ENCODE measurements at places on chromosomes 4 and X.

DNA sequence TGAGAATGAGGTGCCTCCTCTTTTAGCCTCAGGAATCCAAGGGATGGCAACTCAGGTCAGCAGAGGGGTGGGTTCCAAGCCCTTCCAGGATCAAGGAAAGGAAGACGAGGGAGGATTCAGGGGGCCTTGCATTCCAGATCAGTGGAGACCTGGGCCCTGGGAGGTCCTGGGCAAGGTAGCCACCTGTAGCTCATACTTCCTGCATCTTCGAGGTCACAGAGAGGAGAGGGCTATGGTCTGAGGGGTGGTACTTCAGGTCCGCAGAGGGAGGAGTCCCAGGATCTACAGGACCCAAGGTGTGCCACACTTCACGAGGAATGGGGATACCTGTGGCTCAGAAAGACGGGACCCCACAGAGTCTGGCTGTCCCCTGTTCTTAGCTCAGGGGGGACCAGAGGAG is 9.2 kb downstream of the MAGEA4 start:
- no peak for DNase-seq

DNA sequence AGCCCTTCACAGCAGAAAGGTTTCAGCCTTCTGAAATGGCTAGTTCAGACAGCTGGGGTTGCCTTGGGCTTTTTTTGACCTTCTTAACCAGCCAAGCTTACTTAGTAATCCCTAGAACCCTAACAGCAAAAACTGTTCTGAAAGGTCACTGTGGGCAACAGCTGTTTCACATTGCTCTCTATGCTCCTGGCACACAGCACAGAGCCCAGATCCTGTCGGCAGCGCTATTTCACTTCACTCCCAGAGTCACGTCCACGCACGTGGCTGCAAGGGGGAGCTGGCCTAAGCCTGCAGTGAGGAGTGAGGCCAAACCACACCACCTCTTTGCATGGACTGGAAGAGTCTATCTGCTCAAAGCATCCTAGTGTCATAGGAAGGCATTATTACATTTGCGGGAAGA is 32.0 kb upstream of the STS start:
- DNase-seq, result no peak

GRCh38 chrX:120514236-120514635 is 45.1 kb upstream of the LAMP2 start:
- peak; percentile 25 for DNase-seq

DNA sequence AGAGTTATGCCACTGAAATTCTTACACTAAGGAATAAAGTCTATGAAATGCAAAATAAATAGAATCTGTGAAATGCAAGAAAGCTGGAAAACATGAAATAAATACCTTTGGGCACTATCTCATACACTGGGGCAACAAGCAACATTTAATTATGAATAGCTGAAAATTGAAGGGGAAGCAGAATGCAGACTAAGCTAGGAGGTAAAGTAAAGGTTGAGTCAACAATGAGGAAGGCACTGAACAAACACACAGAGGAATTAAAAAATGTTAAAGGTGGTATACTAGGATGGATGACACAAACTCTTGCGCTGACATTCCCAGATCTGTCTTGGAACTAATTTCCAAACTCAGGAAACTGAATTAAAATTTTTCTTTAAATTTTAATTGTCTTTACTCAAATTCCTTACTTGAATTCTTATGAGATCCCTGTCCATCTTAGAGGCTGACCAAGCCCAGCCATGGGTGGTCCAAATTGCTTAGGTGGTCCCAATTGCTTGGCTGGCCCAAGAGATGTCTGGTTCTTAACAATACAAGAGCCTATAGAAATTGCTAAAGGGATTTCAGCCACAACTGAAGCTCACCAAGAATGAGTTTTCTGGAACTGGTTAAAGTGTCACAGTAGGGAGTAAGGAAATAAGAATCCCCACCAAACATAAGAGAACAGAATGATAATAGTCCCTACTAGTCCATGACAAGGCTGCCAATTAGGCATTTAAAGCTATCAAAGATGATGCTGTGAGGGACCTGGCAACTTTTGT is 41.3 kb upstream of the ZCCHC13 start:
- no peak for DNase-seq

- DNase-seq, result no peak
These were observed 16.9 kb downstream of the OTUD5 start for GRCh38 chrX:48940404-48940955.

GRCh38 chrX:15815779-15816437 is 25.6 kb downstream of the ZRSR2 start:
- peak; percentile 55 for DNase-seq

- no peak for DNase-seq
These were observed 138.0 kb downstream of the PDGFRA start for GRCh38 chr4:54367059-54367458.

DNA sequence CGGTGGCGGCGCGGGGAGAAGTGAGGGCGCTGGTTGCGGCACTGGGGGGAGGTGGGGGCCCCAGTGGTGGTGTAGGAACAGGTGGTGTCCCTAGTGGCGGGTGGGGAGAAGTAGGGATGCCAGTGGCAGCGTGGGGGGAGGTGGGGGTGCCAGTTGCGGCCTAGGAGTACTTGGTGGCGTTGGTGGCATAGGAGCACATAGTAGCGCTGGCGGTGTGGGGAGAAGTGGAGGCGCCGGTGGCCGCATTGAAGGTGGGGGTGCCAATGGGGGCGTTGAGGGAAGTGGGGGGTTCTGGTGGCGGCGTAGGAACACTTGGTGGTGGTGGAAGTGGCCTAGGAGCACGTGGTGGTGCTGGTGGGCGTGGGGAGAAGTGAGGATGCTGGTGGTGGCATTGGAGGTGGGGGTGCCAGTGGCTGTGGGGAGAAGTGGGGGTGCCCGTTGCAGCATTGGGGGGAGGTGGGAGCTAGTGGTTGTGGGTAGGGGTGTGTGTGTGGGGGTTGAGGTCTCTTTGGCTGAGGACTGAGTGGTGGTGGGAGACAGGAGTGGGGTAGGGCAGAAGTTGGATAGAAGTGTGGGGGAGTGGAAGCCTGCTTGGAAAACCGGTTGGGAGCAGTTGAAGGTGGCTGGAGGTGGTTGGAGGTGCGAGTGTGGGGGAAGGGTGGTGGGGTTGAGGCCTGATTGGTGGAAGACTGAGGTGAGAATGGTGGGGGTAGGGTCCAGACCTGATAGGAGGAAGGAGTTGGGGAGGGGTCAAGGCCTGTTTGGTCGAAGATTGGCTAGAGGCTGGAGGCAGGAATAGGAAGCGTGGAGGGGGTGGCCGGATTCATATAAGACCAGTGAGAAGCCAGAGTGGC is 1.1 kb downstream of the GCNA start:
- peak; percentile 76 for DNase-seq

GRCh38 chr4:78799551-78800495 is 23.7 kb downstream of the BMP2K start:
- DNase-seq, result no peak

DNA sequence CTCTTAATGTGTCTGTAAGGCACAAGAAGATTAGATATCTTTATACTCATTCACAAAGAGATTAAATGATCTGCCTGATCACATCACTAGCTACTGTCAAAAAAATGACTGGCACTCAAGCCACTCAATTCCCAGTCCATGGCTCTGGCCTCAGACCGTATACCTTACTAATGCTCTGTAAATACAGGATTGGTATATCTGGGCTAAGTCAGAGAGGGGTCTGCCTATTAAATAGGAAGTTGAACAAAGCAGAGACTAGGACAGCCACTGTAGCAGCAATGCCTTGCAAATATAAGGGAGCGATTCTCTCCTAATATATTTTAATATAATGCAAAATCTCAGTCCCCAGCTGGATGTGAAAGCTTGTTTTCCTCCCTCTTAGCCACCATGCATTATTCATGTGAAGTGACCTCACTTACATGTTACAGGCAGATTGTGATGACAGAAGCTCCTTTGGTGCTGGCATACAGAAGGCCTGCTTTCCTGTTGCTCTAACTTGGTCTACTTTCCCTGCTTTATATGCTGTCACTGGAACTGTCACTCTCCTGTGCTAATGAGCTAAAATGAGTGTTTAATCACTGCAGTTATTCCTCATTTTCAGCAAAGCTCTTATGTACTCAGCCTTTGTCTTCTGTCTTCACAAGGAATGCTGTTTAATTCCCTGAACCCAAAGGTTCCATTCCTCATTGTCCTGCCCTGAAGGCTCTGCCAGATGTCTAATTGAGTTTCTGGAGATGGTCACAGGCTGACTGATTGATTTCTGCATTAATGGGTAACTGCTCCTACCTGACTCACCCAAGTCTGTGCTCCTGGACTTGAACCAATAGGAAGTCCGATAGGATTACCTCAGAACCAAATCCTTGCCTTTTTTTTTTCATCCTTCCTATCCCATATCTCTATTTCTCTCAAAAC is 578.2 kb downstream of the KLHL13 start:
- DNase-seq, result peak; percentile 1
